Stimulated activated CD4-positive, alpha-beta T cell treated with anti-CD3 and anti-CD28 coated beads, Interleukin-2, amount 100 ng/mL, for 48 hours (primary cell): ENCODE measurements at places on chromosomes 2 and 18.

- DNase-seq, result no peak
Measured at GRCh38 chr18:58539659-58540380, 89.1 kb downstream of the ALPK2 start.

DNA sequence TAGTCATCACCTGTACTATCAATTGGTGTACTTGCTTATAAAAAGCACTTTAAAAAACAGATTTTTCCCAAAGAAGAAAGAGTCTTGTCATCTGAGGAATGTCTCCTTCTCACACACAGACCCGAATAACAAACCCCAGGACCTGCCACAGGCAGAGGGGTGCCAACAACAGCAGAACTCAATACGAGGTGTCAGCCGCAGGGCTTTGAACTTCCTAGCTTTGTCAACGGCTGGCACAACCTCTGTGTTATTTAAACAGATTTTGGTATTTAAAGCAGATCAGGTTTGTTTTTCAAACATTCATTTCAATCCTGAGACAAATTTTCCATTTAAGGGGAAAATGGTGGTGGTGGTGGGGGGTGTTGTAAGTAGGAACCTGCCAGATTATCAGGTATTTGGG lies 138.4 kb upstream of the RIOK3 start:
- no peak for DNase-seq

GRCh38 chr2:144348846-144349245 lies 171.1 kb downstream of the ZEB2 start:
- DNase-seq, result no peak

DNA sequence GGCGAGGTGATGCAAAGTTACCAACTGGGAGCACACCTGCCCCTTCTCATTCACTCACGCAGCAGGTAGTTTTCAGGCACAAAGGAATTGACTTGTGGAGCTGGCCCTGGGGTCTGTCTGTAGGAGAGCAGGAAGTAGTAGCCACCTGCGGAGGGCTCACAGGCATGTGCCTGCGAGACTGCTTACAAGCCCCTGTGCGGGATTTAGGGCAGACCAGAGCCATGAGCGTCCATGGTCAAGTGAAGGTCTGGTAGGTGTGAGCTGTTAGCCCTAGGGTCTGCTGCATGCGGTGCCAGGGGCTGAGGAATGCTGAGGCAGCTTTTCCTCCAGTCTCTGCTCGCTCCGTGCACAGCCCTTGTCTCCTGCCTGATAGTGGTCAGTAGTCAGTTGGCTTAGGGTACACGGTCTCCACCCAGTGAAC lies 18.9 kb downstream of the INPP4A start:
- no peak for DNase-seq

- no peak for DNase-seq
Measured at GRCh38 chr2:70496819-70497218, 56.8 kb downstream of the TGFA start.

DNA sequence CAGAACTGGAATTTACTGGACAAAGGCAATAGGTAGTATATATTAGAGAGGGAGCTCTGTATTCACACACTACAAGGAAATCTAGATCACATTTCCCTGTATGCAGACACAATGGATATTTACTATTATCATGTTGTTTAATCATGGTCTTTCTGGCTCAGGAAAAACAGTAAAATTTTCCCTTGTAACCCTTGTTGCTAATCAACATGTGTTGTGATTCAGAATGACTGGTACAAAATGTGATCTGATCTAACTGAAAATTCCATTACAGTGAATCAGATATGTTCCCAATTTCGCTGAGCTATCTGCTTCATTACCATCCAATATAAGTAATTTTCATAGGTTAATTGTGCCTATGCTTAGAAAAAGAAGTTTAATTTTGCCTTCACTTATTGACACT lies 1109.7 kb downstream of the LRP1B start:
- DNase-seq, result no peak

- no peak for DNase-seq
Measured at GRCh38 chr18:75140296-75140695, 68.6 kb downstream of the PTGR3 start.

GRCh38 chr2:133040170-133040569 lies 370.2 kb upstream of the LYPD1 start:
- DNase-seq, result no peak

DNA sequence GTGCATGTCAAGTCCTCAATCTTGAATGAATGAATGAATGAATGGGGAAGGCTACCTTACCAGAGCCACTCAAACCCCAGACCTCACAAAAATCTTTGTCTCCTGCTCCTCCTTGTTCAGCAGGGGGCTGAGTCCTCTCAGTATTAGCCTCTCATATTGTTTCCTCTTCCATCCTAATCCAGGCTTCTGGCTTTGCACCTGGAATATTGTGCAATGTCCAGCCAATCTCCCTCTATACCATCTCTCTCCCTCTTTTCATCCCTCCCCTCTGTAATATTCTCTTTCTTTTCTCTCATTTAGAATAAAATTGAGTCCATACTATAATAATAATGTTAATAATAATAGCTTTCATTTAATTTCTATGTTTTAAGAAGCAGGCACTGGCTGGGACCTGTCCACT lies 34.3 kb downstream of the ARHGAP25 start:
- DNase-seq, result no peak

- no peak for DNase-seq
Measured at GRCh38 chr2:227388537-227389011, 825 bp upstream of the SCYGR1 start.

- no peak for DNase-seq
Measured at GRCh38 chr2:2022941-2023586, 278.7 kb upstream of the PXDN start.

GRCh38 chr2:159714247-159714930 lies 2.1 kb downstream of the MARCHF7 start:
- DNase-seq, result no peak

- DNase-seq, result no peak
Measured at GRCh38 chr18:44659771-44660170, 20.9 kb upstream of the SETBP1 start.

DNA sequence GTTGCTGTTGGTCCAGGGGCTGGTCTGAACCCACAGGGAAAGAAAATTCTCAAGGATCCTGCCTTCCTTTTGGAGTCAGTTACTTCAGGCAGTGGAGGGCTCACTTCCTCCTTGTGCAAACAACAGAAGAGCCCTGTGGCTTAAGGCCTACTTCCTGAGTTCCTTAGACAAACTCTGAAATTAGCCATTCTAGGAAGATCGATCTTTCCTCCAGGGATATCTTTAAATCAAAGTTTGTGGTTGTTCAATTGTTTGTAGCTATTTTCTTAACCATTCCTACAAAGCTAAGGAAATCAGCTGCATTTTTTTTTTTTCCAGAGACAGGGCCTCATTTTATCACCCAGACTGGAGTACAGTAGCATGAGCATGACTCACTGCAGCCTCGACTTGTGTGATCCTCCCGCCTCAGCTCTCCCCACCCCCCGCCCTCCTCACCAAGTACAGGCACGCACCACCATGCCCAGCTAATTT lies 156.0 kb downstream of the TANC1 start:
- no peak for DNase-seq

DNA sequence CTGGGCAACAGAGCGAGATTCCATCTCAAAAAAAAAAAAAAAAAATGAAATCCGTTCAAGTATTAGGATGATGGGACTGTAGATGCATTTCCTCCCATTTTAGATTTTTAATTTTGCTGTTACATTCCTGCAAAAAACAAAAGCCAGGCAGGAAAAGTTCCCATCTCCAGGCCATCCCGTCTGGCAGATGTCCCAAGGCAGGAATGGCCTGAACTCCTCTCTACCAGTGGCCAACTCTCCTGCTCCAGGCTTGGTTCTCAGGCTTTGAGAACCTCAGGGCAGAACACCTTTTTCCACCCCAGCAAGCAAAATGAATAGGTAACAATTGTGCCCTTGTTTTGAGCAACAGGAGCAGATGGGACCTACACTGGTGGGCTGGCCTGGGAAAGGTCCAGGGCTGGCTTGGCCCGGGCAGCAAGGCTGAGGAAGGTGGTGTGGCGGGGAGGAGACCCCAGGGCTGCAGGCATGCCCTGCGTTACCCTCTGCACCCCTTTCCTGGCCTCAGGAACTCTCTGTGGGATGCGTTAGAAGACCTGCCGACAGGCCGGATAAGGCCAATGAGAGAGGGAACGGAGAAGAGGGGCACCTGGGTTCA lies 86.0 kb downstream of the FAM210A start:
- no peak for DNase-seq
